ELR (cell line): ENCODE measurements at places on chromosomes 6 and 20.

GRCh38 chr6:62283796-62284411 lies 2.1 kb downstream of the KHDRBS2 start:
- DNase-seq: peak; percentile 18

DNA sequence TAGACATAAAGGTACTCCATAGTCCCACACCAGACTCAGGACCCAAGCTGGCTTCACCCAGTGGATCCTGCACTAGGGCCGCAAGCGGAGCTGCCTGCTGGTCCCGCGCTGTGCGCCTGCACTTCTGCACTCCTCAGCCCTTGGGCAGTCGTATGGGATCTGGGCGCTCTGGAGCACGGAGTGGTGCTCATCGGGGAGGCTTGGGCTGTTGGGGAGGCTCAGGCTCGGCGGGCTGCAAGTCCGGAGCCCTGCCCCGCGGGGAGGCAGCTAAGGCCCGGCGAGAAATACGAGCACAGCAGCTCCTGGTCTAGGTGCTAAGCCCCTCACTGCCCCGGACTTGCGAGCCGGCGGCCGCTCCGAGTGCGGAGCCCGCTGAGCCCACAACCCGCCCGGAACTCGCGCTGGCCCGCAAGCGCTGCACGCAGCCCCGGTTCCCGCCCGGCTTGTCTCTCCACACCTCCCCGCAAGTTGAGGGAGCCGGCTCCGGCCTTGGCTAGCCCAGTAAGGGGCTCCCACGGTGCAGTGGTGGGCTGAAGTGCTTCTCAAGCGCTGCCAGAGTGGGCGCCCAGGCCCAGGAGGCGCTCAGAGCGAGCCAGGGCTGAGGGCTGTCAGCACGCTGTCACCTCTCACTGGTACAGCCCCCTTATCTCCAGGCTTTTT lies 33.4 kb upstream of the GCNT2 start:
- DNase-seq: no peak

GRCh38 chr6:44473393-44474189 lies 86.1 kb downstream of the CDC5L start:
- DNase-seq: no peak

DNA sequence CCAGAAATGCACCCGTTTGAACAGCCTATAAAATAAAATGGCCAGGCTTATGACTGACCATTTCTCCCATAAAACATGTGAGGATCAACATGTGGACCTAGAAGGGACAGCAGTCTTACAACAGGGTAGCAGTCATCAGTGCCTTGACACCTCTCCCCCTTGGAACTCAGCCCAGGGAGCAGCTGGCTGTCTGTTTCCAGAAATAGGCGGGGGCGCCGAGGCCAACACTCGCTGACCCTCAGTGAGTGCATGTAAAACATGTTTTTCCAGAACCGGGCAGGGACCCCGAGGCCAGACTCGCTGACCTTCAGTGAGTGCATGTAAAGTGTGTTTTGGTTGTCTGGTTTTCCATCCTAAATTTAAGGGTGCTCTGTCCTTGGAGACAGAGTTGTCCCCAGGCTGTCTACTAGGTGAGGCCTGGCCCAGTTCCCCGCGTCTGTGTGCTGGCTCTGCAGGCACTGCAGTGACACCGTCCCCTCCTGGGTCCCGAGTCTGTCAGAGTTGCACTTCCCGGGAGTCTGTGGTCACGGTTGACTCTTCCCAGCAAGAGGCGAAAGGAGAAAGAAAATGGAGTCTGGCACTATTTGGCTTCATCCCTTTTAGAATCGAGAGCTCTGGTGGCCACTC lies 19.8 kb upstream of the ADRM1 start:
- no peak for DNase-seq

DNA sequence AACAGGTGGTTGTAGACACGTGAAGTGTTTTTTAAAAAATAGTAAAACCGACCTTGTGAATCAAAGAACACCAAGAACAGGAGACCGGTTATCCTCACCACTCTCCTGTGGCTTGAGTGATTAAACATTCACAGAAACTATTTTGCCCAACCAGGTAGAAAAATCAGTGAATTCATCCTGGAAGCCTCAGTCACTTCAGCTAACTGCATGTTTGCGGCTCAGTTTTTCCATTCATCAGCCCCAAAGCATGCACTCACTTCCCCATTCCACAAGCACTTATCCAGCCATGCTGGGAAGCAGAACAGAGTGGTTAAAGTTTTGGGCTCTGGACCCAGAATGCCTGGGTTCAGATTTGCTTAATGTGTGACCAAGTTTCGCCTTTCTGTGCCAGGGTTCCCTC lies 2.4 kb downstream of the LRRN4 start:
- peak; percentile 45 for DNase-seq

DNA sequence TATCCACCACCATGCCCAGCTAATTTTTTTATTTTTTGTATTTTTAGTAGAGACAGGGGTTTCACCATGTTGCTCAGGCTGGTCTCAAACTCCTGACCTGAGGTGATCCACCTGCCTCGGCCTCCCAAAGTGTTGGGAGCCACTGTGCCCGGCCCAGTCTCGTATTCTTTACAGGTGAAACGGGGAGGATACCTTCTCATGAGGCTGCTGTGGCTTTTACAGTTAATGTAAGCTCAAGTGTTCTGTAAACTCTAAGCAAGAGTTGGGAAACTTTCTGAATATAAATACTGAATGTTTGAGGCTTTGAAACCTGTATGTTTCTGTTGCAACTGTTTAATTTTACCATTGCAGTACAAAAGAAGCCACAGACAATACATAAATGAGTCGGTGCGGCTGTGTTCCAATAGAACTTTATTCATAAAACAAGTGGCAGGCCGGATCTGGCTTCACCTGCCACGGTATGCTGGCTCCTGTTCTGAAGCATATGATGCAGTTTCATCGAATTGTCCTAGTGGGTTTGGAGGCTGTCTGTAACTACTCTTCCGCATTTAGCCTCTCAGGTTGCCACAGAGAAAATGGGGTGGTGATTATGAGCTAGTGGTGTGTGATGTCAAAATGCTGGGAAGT lies 192.5 kb upstream of the ZFP64 start:
- no peak for DNase-seq

DNA sequence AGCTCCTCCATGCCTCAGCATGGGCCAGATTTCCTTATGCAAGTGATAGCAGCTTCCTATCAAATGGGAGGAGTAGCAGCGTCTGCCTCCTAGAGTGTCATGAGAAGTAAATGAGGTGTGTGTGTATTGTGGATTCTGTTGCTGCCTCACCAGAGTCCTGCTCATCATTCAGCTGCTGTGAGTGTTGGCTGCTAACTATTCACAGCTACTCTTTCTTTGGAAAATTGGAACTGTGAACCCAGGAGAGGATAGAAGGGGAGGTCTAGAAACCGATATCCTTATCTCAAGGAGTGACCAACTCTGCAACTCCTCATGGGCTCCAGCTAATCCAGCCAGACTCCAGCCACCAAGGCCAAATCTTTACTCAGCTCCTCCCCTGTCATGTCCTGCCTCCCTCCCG lies 63.3 kb downstream of the TOX2 start:
- no peak for DNase-seq

DNA sequence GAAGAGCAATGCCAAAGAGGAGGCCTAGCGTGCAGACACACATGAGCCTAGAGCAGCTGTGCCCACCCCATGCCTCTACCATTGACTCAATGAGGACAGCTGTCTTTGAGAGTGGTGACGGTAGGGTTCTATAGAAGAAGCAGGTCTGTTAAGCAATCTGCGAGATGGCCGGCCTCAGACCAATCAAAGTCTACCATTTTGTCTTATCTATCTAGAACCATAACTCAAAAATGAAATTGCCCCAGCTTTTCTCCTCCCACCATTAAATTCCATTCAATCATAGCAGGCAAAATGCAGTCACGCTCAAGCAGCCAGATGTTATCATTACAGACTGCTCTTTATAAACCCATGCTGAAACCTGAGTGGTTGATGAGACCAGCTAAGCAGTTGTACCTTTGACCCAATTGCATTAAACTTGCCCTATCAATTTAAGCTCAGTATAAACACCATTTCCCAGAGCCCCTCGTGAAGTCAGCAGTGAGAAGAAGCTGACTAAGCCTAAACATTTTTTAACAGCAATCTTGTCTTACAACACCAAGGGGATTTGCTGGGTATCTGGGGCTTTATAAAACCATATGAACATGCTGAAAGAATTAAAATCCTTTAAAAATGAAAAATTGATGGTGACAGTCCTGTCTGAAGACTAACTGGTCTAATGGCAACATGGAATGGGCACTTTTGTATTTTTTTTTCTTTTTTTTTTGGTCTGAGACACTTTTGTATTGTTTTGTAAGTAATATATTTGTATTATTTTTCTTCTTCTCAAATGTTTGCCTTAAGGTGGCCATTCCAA lies 57.5 kb downstream of the FOXC1 start:
- DNase-seq: no peak

DNA sequence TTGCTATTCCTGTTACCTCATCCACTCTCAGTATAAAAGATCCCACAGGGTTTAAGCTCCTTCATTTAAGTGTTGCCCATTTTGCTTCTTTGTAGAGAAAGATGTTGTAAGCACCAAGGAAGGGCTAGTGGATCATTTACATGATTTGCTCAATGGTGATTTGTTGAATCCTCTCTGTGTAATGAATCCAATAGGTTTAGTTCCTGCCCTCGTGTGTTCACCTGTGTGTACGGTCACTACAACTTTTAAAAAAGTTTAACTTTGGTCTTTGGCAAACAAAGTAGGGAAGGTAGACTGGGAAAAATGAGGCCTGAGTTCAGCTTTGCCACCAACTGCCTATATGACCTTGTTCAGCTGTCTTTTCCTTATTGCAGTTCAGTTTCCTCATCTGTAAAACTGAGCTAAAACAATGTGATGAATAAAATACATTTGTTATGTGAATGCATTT lies 51.5 kb downstream of the DHX35 start:
- no peak for DNase-seq
